ENCODE measurements at places on chromosomes 1 and 21. TPM values are rescaled to one million over a fixed set of nuclear protein-coding genes. Genes with fewer than 3 reads are reported as not detected.

AUNIP gene
- total RNA-seq: 0.34 TPM

GBP5 gene
- total RNA-seq: 0.88 TPM

TRAF3IP3 gene
- total RNA-seq: 1.3 TPM

HPCAL4 gene
- total RNA-seq: 0.89 TPM

RBM8A gene
- total RNA-seq: 68.6 TPM

MYBPH gene
- not detected for total RNA-seq

PTPRC gene
- total RNA-seq: 16.2 TPM

SELENOF gene
- total RNA-seq: 102 TPM

CAMTA1 gene
- 164 TPM for total RNA-seq

LCE1C gene
- not detected for total RNA-seq

C1orf105 gene
- total RNA-seq: 12.2 TPM

OLIG2 gene
- not detected for total RNA-seq

HSPA6 gene
- 0.71 TPM for total RNA-seq

HSD3B2 gene
- total RNA-seq: not detected

LGR6 gene
- total RNA-seq: 42.6 TPM

SYNC gene
- total RNA-seq: 18.4 TPM

FAM177B gene
- total RNA-seq: not detected

CD52 gene
- 2.6 TPM for total RNA-seq

TNFSF18 gene
- total RNA-seq: not detected

CFHR2 gene
- total RNA-seq: not detected

UBL4B gene
- total RNA-seq: not detected

ATP1A4 gene
- total RNA-seq: 0.28 TPM

PROK1 gene
- 1.3 TPM for total RNA-seq

ESPN gene
- 1.7 TPM for total RNA-seq

CLIC6 gene
- total RNA-seq: 7.1 TPM

KCNH1 gene
- total RNA-seq: not detected

ENTREP3 gene
- total RNA-seq: 22.3 TPM

PCP4 gene
- 5.3 TPM for total RNA-seq

PAPPA2 gene
- total RNA-seq: 0.74 TPM

DR1 gene
- total RNA-seq: 40.3 TPM

CD1C gene
- total RNA-seq: not detected

S100A16 gene
- total RNA-seq: 56.1 TPM

WDR64 gene
- total RNA-seq: 0.29 TPM

HAPLN2 gene
- total RNA-seq: 0.96 TPM

TDRD5 gene
- total RNA-seq: 0.21 TPM

TLCD4 gene
- total RNA-seq: 70.0 TPM

CFAP74 gene
- total RNA-seq: not detected

GJA8 gene
- total RNA-seq: not detected

GPR37L1 gene
- not detected for total RNA-seq

HJV gene
- 164 TPM for total RNA-seq

Measured in right cardiac atrium (tissue), 5 donors.